A172 (cell line): ENCODE measurements at places on chromosomes 13 and 19. TPM values are rescaled to one million over a fixed set of nuclear protein-coding genes. Genes with fewer than 3 reads are reported as not detected.
A peak's percentile ranks its signal among the peaks of the same experiment; 100 is the strongest.

- DNase-seq, result no peak
Observed at GRCh38 chr19:54077334-54077733, 3.8 kb downstream of the TARM1 start.

- DNase-seq, result no peak
Observed at GRCh38 chr13:63463782-63464610, 2048.3 kb upstream of the PCDH20 start.

DNA sequence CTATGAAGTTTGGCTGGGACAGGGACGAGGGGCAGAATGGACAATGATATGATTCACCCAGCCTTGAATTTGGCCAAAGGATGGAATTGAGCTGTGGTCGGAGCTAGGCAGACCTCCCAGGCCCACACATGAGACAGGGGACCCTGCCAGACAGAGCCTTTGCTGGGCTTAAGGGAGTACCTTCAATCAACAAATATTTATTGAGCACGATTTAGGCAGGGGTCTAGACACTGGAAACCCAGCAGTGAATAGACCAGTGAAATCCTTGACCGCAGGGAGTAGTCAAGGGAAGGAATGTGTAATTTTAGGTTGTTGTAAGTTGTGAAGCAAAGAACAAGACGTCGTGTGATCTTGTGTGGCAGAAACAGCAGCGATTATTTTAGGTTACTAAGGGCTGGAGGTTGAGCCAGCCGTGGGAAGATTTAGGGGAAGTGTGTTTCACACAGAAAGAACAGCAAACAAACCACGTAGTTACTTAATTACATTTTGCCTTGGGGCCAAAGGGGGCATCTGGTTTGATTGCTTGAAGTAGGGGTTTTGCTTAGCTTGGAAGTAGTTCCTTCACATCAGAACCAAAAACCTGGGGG lies 16.9 kb upstream of the AP1M2 start:
- no peak for DNase-seq

- DNase-seq, result no peak
Observed at GRCh38 chr13:98988277-98988676, 10.4 kb upstream of the DOCK9 start.

GRCh38 chr13:102907016-102907756 lies 61.4 kb downstream of the ERCC5 start:
- no peak for DNase-seq

GRCh38 chr19:50344661-50345318 lies 15.6 kb upstream of the KCNC3 start:
- no peak for DNase-seq

DNA sequence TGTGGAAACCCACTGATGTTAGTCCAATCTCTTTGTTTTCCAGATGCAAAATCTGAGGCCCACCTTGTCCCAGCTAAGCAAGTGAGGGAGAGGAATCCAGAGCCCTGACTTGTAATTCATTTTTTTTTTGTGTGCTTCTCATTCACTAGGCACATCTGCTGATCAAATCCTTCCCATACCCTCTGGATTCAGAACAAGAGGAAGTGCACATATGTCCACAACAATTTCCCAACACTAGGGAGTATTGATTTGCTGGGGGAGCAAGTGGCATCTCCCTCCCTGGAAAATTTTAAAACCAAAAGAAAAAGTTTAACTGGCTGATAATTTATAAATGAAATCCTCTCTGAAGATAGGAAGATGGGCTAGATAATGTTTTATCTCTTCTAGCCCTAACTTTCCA lies 94.6 kb upstream of the RFC3 start:
- no peak for DNase-seq

GRCh38 chr19:45156751-45157150 lies 4.0 kb downstream of the NKPD1 start:
- DNase-seq, result no peak

The ENOX1 gene
- total RNA-seq, result 1.0 TPM in 1 of 2 replicates, not detected in the other

GRCh38 chr13:95222733-95223018 lies 78.6 kb downstream of the ABCC4 start:
- no peak for DNase-seq

DNA sequence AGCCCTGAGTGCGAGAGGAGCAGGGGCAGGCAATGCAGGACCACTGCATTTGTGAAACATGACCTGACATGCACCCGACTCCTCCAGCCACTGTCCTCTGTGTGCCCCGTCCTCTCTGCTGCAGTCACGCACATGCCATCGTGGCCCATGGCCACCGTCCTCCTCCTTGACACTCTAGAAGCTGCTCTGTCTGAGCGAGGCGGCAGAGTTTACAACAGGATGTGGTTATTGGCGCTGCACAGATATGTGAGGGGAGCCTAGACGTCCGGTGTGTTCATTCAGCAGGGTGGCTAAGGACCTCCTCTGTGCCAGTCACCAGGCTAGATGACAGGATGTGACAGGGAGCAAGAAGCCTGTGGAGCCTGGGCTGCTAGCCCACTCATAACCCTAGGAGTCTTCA lies 277.8 kb downstream of the FOXO1 start:
- peak; percentile 78 for DNase-seq

GRCh38 chr13:40813667-40814454 lies 24.4 kb downstream of the SLC25A15 start:
- DNase-seq, result peak; percentile 6

GRCh38 chr13:98632961-98633360 lies 56.1 kb upstream of the STK24 start:
- DNase-seq, result no peak

DNA sequence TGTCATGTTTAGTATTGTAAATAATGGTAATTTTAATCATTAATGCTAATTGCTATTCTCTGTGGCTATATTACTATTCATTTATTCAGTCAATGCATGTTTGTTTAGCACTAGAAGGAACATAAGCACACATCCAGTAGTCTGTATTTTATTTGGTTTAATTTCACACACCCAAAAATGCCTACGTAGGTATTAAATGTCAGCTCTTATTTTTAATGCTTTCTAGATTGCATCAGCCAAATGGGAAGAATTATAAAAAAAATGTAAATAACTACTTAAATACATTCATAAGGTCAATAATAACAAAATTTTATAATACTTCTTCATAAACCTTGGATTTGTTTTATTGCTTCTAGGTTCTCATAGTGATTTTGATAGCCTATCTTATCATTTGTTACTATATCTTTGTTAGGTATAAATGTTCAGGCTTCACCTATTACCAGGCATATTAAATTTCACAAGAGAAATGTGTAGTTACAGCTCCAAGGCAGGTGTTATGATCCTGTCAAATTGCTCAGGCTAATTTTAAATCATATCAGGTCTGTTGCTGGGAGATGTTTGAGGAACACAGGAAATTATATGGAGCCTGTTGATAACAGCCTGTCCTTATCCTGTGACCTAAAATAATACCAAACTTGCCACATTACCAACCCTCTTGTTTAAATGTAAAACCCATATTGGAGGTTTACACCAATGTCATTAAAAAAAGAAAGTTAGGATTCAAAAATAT lies 34.4 kb downstream of the ITGBL1 start:
- DNase-seq, result no peak

The CADM4 gene
- total RNA-seq, result 78.5 and 139 TPM in 2 replicates

DNA sequence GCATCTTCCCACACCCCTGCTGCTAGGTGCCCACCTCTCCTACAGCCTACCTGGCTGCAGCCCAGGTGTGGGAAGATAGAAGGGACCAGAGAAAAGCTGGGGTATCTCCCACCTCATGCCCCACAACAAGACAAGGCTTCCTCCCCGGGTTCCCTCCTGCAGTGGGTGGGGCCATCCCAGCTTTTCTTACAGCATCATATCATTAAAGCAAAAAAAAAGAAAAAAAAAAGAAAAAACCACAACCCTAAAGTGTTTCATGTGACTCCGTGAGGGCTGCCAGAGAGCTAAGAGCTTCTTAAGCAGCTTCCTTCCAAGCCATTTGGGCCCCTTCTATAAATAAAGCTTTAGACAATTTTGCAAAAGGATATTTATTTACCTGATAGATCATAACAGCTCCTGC lies 455.4 kb upstream of the TSHZ3 start:
- no peak for DNase-seq
